ENCODE measurements at places on chromosomes 1 and 21.

GRCh38 chr1:87615901-87616300, 287.2 kb downstream of the LMO4 start:
- DNase-seq = no peak

DNA sequence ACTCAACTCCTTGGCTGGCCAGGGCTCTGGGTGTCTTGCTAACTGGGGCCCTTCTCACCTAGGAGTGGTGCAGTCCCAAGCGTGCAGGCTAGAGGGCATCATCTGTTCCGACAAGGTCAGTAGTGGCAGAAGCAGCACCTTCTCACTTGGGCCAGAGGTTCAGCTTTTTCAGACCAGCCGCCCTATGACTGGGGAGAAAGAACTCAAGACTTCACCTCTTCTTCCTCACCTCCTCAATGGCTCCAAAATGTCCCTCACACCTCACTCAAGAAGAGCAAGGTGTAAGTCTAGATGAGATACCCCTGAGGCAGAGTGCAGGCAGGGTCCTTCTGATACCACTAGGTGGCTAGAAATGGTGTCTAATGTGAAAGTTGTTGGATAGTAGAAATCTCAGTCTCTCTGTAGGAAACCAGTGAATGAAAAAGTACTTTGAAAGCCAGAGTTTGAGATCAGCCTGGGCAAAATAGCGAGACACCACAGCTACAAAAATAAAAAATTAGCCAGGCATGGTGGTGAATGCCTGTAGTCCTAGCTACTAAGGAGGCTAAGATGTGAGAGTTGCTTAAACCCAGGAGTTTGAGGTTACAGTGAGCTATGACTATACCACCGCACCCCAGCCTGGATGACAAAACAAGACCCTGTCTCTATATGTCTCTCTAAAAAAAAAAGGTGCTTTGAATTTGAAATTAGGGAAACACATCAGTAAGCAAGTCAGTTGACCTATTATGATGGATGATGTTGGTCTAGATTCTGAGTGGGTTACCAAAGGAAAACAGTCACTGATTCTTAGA, 8.6 kb upstream of the IL20 start:
- DNase-seq = no peak

- DNase-seq = no peak
Measured at GRCh38 chr1:192810253-192810880, 1.5 kb downstream of the RGS2 start.

DNA sequence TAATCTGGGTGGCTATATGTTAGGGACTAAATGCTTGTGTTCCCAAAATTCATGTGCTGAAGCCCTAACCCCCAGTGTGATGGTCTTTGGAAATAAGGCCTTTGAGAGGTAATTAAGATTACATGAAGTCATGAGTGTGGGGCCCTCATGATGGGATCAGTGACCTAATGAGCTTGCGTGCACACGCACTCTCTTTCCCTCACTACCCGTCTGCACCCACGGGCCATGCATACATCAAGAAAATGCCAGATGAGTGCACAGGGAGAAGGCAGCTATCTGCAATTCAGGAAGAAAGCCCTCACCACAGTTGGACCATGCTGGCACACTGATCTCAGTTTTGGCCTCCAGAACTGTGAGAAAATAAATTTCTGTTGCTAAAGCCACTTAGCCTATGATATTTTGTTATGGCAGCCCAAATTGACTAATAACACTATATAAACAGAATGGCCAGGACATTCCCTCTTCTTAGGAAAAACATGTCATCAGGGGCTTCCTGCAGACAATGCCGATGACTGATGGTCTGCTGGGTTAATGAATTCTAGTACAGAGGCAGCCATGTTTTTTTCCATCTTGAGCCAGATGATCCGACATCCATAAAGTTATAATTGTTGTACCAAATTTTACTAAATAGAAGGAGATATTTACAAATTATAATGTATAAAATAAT, 18.1 kb upstream of the MYOG start:
- DNase-seq = no peak

GRCh38 chr1:51863384-51863783, 15.1 kb downstream of the NRDC start:
- no peak for DNase-seq

DNA sequence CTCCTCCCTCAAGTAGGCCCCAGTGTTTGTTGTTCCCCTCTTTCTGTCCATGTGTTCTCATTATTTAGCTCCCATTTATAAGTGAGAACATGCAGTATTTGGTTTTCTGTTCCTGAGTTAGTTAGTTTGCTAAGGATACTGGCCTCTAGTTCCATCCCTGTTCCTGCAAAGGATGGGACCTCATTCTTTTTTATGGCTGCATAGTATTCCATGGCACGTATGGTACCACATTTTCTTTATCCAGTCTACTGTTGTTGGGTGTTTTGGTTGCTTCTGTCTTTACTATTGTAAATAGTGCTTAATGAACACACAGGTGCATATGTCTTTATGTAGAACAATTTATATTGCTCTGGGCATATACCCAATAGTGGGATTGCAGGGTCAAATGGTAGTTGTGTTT, 232.9 kb downstream of the TPR start:
- DNase-seq = no peak

DNA sequence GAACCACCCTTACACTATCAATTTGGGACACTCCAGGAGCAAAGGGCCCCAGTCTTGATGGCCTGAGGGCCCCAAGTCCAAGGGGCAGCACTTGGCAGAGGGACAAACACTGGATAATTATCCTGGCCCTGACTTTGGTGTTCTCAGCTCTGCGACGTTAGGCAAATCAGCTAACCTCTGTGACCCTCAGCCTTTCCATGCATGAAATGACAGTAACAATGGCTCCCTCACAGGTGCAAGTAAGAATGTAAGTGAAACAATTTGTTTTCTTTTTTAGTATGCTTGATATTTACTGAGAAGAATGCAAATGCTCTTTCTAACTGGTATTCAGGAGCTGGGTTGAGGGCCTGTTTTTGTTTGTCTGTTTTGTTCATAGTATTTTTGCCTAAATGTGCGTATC, 61.6 kb upstream of the PRDX6 start:
- no peak for DNase-seq

- DNase-seq = no peak
Measured at GRCh38 chr21:46636550-46637285, 1.2 kb downstream of the PRMT2 start.

GRCh38 chr1:56578138-56578962, 1.0 kb downstream of the PLPP3 start:
- peak; percentile 27 for DNase-seq

DNA sequence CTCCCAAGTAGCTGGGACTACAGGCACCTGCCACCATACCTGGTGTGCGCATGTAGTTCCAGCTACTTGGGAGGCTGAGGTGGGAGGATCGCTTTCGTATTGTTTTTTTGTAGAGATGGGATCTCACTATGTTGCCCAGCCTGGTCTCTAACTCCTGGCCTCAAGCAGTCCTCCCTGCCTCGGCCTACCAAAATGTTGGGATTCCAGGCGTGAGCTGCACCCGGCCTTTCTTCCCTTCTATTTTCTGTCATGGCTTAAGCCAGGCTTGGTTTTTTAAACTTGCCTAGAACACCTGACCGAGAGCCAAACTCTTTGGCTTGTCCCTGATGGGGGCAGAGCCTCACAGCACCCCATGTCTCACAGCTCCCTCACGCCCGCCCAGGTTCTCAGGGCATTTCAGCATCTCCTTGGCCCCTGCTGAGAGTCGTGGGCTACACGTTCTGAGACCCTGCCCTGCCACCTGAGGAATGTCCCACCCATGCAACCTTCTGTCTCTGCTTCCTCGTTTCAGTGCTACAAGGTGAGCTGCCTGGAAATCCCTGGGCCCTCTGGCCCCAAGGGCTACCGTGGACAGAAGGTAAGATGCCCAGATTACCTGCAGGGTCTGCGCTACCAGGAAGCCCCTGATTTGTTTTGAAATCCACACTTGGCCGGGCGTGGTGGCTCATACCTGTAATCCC, 15.7 kb downstream of the COL6A2 start:
- no peak for DNase-seq

- DNase-seq = no peak
Measured at GRCh38 chr1:218501161-218501560, 156.0 kb downstream of the TGFB2 start.

GRCh38 chr1:56816909-56817308, 2.3 kb downstream of the FYB2 start:
- no peak for DNase-seq

DNA sequence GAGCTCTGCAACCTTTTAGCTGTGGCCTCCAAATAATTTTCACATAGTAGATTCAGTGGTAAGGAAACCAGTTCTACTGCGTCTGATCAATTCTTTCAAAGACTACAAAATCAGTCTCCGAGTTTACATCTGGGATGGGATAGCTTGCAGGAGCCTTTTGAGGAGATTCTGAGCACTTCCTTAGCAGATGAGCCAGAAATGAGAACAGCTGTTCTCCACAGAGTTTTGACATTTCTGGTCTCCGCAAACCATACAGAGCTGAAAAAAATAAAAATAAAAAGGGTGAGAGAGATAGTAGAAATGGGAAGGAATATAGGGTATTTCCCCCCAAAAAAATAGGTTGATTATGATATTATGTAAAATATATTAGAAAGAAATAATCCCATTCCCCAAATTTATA, 119.3 kb downstream of the LYPLAL1 start:
- no peak for DNase-seq

- DNase-seq = no peak
Measured at GRCh38 chr1:12556957-12557935, 60.8 kb downstream of the DHRS3 start.

DNA sequence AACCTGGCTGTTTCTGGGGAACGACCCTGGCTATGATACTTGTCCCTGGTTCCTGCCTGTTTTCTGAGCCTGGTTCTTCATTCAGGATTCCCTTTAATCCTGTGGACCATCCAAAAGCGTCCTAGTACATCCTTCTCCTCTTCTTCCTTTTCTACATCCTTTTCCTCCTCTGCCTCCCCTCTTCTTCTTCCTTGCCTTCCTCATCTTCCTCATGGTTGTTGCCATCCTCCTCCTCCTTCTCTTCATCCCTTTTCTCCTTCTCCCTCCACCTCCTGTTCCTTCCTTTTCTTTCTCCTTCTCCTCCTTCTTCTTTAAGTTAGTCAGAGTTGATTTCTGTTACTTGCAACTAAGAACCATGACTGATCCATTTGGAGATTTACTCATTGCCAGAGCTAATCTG, 197.8 kb downstream of the FOXD2 start:
- no peak for DNase-seq

DNA sequence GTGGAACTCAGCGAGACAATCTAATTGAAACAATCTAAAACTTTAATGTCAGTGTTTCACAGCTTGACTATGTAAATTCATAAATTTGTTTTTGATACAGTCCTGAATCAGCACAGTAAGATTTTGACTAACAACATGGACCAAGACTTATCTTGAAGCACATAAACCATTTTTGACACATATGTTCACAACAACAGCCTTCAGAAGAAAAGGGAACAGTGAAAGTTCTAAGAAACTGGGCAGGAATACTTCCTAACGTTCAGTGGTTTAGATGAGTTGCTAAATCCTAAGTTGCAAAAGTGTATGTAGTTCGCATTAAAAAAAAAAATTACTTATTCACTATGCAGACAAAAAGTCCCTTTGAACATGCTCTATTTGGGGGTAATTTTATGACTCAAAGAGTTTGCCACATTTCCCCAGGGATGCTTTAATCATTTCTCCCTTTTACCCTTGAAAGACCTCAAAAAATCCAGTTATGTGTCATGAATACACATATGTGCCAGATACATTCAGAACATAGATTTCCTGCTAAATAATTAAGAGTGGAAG, 120.2 kb downstream of the MRPL39 start:
- DNase-seq = no peak

GRCh38 chr1:51301844-51302162, 28.6 kb downstream of the TTC39A start:
- DNase-seq = no peak

DNA sequence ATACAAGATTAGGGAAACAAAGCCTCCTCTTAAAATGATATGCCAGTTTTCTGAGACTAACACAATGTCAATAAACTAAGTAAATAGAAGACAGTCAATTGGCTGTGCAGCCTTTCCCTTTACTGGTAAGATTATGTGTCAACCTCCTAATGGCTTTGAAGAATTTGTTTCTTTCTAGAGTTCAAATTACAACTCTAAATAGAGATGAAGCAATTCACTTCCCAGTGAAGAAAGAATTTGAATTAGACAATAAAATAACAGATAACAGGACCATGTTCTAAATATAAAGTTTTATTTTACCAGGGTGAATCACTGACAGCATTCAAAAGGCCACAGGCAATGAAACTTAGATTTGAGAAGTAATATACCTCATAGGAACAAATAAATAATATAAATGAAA, 680.3 kb downstream of the PLA2G4A start:
- DNase-seq = no peak

DNA sequence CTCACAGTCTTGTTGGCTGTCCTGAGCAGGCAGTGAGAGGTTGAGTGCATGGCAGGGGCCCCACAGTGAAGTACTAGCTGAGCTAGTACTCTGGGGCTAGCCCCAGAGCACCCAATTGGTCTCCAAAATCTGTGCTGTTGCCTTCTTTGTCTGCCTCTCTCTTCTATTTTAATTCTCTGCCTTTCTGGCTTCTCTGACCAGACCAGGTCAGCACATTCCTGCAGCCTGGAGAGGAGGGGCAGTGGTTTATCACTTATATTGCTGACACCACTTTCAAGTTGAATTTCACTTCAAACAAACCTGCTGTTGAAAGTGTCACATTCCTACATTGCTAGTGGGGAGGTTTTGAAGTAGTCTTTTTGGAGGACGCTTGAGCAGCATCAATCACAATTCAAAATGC, 628.7 kb downstream of the PTPRU start:
- no peak for DNase-seq

- DNase-seq = no peak
Measured at GRCh38 chr1:40833979-40834378, 28.2 kb downstream of the CITED4 start.

GRCh38 chr1:174131032-174131638, 28.2 kb upstream of the RABGAP1L start:
- no peak for DNase-seq

GRCh38 chr1:198629610-198630009, 9.2 kb upstream of the PTPRC start:
- DNase-seq = no peak

DNA sequence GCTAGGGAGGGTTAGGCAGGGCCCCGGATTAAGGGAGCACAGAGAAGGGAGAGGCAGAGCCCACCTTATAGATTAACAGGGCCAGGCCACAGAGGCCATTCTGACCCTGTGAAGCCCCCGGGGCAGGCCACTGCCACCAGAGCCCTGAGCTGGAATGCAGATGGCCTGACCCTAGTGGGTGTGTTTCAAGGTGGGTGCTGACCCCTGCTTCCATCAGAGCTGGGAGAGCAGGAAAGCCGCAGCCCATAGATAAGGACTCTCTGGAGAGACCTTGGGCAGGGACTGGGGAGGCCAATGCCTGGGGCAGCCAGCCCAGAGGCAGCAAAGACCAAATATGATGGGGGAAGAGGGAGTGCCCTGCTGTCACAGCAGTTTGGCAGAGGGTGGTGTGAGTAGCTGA, 35.9 kb downstream of the NCMAP start:
- no peak for DNase-seq
